ENCODE measurements at places on chromosomes 6 and 20.

DNA sequence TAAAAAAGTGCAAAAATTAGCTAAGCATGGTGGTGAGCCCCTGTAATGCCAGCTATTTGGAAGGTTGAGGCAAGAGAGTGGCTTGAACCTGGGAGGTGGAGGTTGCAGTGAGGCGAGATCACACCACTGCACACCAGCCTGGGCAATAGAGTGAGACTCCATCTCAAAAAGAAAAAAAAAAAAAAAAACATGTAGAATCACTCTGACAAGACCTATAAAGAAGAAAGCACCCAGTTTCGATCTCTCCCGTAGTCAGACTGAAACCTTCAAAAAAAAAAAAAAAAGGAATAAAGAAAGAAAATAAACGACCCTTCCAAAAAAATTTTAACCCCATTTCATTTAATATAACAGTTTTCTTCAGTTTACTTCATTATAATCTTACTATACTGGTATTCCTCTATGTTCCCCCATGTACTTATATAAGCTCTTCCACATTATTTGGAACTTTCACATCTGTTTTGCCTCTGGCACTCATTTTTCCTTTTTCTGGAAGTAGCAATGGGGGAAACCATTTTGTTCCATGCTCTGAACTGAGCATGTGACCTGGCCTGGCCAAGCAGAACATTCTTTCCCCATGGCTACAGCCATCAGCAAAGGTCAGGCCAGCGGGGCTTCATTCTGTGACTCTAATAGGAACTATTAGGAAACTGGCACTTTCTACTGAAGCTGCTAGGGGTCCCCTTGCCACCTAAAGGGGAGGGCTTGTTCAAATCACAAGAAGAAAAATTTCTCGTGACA is 9.6 kb downstream of the SLC18B1 start:
- DNase-seq = no peak

DNA sequence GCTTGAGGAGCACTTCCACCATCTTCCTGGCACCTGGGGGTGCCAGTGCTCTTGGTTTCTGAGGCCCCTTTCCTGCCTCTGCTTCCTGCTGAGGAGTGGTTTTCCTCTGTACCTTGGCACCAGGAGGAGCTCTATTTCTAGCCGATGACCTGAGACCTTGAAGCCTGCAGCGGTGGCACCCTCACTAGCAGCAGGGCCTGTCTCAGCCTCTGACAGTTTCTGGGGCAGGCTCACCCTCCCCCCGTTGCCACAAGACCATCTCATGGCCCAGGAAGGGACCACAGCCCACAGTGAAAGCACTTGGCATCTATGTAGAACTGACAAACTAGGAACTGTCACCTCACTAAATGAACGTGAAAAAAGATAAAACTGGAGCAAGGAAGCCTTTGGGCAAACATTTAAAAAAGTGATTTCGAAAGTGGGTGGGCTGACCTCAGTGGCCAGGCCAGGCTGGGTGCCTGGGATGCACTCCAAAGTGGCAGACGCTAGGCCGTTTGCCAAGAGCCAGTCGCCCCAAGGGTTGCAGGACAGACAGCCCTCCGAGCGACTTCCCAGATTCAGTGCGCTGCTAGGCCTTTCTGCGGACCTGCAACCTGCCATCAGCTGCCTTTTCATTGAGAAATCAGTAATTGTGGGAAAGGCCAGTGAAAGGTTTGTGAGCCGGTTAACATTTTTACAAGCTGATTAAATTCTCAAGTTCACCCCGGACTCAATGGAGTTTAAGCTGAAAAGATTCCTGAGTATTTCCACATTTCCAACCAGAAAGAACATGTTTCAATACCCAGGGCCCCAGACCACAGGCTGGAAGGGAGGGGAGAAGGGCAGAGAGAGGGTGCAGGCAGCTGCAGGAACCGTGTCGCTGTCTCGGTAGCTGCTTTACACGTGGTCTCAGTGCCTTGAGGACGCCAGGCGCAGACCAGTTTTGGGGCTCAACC is 303.7 kb downstream of the ESR1 start:
- DNase-seq = peak; percentile 78

- peak; percentile 72 for DNase-seq
Measured at GRCh38 chr20:10513931-10514575, 78.9 kb downstream of the SLX4IP start.

DNA sequence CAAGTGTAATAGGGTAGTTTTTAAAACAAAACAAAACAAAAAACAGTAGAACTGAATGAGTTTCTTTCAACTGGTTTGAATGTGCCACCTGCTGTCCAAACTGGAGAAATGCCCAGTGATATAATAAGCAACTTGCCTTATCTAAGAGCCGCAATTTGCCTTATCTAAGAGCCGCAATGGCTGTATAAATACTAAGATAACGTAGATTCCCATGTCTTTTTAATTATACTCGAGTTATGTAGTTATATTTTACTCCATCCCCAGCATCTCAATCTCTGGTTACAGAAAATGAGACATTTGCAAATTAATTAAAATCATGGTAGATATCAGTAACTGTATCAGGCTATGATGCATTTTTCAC is 67.2 kb downstream of the RPP40 start:
- DNase-seq = peak; percentile 55

- DNase-seq = no peak
Measured at GRCh38 chr20:58665606-58666005, 14.5 kb downstream of the STX16 start.

DNA sequence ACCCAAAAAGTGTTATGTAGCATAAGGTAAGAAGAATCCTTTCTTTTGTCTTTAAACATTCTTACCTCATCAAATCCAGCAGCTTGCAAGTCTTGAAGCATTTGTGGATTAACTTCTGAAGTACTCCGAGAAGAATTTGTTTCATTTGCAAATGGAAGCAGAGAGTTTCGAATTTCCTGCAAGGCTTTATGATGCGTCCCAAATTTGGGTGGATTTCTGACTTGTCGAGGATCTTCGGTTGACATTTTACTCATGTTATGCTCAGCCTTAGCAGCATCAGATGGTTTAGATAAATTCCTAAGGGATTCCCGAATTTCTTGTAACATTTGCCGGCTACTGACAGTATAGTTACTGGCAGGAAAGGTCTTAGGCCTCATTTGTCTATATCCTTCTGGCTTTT is 16.2 kb downstream of the LATS1 start:
- DNase-seq = peak; percentile 79

DNA sequence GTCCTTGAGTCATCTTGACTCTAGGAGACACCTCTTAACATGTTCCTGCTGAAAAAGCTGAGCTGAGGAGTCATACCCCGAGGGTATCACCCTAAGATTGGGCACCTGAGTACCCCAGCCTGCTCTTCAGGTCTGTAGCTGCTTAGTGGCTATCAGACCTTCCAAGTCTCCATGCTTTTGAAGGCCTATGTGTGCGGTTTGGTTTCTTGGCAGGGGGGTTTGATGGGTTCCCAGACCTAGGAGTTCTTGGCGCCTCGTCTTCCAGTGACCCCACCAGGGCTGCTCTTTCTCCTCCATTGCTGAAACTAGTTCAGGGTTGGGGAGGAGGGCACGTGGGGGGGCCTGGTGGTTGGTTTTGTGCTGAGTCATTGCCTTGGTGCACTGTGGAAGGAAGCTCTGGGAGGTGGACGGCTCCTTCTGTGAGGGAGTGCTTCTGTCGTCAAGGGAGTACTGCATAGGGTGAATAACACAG is 20.1 kb downstream of the IGF2R start:
- DNase-seq = peak; percentile 48

GRCh38 chr6:2687456-2687855 is 63.3 kb downstream of the MYLK4 start:
- DNase-seq = no peak

- DNase-seq = peak; percentile 40
Measured at GRCh38 chr6:169409742-169410312, 156.2 kb upstream of the THBS2 start.

DNA sequence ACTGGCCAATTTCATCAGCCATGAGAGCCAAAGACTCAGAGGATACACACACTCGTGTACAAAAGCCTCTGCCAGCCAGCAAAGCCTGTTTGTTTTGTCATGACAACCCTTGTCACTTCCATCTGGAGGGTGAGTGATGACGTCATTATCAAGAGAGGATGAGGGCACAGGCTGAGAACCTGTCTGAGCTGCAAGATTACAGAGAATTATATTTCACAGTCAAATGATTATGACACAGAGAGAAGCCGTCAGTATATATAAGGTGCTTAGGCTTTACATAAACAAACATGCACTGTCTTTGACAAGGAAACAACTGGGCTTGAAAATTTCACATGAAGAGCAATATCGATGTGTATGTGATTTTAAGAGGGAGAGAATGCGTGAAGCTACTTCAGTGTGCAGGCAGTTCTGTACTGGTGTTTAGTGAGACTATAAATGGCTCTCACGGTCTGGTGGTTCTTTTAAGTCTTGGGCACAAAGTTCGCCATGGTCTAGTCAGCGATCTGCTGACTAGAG is 36.5 kb upstream of the BCLAF1 start:
- DNase-seq = no peak

DNA sequence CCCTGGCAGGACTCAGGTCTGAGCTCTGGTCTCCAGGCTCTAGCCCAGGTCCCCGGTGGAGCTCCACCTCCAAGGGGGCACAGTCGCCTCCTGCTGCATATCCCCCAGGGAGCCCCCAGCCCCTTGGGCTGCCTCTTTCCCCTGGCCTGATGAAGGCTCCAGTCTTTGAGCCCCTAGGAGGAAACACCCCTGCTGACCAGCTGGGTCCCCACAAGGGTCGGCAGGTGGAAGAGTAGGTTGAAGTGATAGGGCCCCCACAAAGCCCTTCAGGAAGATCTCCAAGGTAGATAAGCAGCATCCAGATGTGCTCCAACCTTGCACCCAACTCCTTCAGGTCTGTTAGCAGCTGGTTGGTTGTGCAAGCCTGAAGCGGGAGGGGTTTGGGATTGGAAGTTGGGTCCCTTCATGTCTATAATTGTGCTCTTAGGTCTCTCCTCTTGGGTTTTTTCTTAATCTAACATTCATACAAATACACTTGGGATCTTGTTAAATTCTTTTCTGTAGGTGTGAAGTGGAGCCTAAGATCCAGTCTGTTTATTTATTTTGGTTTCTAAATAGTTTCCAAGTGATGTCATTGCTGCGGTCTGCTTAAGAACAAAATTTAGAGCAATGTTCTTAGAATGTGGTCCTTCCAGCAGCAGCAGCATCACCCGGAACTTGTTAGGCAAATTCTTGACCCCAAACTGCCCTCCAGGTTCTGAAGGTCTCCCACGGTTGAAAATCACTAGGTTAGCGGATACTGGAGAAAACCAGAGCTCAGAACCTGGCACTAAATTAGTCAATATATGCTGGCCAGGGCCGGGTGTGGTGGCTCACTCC is 5.1 kb downstream of the UBE2C start:
- DNase-seq = peak; percentile 89

DNA sequence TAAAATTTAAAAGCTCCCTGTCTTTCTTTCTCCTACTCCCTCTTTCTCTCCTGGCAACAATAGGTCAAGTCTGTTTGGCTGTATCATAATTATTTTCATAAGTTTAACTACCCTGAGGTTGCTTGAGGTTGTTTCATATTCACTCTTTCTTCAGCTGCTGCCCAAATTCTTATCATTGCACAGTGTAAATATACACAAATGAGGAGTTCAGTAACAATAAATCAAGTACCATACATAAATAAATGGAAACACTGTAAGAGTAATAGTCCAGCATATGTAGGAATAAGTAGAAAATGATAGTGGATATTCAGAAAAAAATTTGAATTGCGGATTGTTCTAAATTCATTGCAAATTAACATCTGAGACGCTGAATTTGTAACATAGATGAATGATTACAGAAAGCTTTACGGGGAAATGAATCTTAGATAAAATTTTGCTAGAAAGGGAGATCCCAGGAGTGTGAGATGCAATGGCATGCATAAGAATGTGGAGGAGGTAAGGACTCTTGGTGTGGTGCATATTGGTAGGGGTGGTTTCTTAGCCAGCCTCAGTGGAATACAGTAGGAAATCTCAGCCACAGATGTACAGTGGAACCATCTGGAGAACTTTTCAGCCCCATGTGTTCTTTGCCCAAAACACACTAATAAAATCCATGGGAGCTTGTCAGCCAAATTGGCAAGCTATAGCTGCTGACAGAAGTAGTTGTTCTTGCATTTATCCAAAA is 480.7 kb downstream of the HTR1B start:
- DNase-seq = no peak

DNA sequence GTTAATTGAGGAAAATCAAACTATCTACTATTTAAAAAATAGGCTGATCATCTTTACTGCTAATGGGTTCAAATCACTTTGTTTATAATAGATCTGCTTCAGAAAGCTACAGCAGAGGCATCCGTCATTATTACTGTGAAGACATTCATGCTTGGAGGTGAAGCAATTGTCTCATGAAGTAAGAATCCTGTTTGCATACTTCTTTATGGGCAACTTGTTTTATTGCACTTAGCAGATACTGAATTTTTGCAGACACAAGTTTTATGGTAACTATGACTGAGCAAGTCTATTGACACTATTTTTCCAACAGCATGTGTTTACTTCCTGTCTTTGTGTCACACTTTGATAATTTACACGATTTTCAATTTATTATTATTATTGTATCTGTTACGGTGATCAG is 573.9 kb downstream of the RFPL4B start:
- no peak for DNase-seq

DNA sequence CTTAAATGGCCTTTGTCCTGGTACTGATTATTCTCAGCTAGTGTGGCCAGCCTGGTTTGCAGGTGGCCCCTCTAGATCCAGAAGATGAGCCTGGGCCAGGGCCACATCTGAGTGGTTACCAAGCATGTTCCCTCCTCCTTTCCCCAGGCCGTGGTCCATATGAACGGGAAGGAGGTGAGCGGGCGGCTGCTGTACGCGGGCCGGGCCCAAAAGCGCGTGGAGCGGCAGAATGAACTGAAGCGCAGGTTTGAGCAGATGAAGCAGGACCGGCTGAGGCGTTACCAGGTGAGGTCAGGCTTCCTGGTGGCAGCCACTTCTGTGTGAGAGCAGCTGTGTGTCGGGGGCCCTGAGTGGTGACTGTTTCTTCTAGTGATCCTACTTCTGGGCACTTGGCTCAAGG is 11.6 kb downstream of the PABPC1L start:
- no peak for DNase-seq

GRCh38 chr20:9594284-9594875 is 80.0 kb downstream of the LAMP5 start:
- DNase-seq = no peak

DNA sequence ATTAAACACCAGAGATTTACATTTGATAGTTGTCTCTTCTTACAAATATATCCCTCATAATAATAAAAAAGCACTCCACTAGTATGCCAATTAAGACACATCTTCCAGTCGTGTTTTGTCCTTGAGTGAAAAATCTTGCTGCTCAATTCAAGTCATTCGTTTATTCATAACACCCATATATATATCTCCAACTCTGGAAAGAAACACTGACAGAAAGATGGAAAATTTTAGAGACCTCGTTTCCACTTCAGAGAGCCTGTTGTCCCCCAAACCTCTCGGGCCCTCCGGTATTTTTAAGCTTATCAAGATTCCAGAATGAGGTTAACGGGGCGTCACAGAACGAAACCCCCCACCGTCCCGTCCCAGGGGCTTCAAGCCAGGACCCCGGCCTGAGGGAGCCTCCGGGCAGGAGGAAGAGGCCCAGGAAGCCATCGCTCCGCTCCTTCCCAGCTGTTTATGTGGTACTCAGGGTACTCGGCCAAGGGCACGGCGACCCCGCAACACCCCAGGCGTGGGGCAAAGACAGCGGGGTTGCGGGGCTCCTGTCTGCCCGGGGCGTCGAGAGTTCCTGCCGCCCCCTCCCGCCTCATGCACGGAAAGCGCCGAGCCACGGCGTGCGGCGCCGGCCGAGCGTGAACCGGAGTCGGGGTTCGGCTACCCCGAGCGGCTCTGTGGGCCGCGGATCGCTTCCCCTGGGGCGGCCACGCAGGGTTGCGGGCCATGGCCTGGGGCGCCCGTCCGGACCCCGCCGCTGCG is 623 bp upstream of the SNX9 start:
- no peak for DNase-seq

GRCh38 chr20:58054780-58055373 is 173.6 kb downstream of the ANKRD60 start:
- no peak for DNase-seq

All from EH (cell line).